Activated T-cell treated with anti-CD3 and anti-CD28 coated beads, Interleukin-2, amount 50 U/mL, for 1 hour (primary cell): ENCODE measurements at places on chromosomes 5 and 9.

GRCh38 chr5:42089705-42090104 is 164.6 kb downstream of the FBXO4 start:
- DNase-seq = no peak

DNA sequence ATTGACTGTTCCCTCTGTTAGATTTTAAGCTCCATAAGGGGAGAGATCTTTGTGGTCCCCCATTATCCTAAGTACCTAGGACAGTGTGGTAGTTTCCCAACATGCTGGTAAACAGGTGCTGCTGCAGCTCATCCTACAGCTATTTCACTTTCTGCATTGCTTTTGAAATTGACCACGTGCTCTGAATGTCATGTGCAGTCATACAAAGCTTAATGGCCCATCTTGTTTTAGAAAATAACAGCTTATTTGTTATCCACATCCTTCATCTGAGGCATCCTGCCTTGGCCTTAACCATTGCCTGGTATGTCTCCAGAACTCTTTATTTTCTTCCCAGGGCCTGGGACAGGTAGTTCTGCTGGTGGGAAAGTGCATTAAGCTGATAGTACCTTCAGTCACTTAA is 14.7 kb downstream of the PIK3R1 start:
- no peak for DNase-seq

DNA sequence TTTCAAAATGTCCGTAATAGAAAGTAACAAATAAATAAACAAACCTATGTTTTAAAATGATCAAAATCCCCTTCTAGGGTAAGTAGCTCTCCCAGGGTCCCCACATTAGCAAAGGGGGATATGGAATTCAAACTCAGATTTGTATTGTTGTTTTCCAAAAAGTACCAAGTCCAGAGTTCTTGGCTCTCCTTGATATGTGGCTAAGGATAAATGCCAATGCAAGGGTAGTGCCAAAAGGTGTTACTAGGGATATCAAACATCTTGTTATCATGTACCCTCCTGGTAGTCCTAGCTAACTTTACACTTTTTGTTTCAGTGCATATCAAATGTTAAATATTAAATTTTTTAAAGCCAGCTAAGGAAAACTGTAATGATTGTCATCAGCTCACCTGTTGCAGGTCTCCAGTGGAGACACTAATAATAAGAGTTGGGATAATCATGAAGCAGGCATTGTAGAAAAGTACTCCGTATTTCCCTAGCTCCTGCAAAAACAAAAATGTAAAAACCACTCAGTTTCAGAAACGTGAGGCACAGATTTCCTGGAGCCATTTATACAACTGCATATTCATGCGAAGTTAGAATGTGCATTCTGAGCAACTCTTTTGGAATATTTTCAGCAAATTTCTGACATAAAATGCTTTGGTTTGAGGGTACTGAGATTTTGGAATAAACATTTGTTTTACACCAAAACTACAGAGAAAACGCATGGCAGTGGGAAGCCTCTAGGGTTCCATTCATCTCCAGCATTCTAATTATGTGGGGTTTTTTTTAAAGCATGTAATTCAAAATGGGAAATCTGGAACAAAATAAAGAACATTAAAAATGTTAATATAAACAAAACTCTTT is 39.8 kb downstream of the SLC35D2 start:
- no peak for DNase-seq

DNA sequence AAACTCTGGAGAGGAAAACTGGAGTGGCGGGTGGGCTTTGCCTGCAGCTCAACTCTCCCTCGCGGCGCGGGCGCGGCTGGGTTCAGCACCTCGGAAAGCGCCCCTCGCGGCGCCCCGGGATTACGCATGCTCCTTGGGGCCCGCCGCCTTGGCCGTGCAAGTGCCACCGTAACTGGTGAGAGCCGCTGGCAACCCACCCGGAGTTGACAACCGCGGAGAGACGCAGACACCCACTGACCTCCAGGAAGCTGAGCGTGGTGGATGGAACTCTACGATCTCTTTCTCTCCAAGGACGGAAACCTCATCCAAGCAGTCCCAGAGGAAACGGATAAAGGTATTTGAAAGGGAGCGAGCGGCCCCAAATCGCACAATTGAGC is 194 bp upstream of the RXFP3 start:
- peak; percentile 29 for DNase-seq

DNA sequence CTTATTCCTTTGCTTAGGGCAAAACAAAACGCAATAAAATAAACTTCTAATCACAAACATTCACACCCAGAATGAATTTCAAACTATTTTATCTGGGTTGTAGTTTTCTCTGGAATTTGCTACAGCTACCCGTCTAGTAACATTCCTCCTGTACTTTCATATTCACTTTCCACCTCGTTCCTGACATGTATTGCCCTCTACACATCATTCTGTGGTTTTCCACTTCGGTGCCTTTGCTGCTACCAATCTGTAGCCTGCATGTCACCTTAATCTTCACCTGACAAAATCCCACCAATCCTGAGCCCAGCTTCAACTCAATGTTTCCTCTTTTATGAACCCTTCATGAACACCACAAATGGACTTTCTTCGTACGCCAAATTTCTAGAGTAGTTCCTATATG is 694.1 kb upstream of the C9orf72 start:
- no peak for DNase-seq

- no peak for DNase-seq
These were observed 8.6 kb upstream of the ZDHHC12 start for GRCh38 chr9:128732576-128732975.

GRCh38 chr9:121835587-121836365 is 184.3 kb downstream of the DAB2IP start:
- DNase-seq = no peak

GRCh38 chr5:164235300-164235891 is 730.0 kb downstream of the MAT2B start:
- no peak for DNase-seq

DNA sequence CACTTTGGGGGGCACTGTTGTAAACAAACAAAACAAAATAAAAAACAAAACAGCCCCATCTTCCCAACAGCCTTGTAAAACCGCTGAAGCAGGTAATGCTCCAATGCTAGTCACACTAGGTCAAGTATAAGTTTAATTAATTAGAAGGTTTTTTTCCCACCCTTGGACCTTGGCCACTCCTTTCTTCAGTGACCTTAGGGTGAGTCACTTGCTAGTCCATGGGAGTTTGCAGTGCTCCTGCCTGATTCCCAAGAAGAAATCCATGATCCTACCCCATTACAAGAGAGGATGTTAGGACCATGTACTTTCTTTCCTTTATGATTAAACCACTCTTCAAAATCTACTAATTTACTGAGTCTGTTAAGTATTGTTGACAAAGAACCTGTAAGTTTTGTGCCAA is 192.2 kb upstream of the CDKN2B start:
- no peak for DNase-seq

DNA sequence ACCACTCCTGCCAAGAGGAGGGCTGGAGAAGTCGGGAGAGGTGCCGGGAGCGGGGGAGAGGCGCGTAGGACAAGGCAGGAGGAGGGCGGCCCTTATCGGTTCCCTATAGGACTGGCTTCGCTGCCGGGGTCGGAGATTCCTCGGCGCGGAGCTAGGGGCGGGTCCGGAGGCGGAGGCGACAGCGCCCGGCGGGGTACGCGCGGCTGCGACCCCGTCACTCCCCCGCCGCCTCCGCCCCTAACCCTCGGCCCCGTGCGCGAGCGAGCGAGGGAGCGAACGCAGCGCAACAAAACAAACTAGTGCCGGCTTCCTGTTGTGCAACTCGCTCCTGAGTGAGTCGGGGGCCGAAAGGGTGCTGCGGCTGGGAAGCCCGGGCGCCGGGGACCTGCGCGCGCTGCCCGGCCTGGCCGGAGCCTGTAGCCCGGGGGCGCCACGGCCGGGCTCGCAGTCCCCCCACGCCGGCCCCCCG is 2.0 kb downstream of the GLIS3 start:
- DNase-seq = peak; percentile 64

DNA sequence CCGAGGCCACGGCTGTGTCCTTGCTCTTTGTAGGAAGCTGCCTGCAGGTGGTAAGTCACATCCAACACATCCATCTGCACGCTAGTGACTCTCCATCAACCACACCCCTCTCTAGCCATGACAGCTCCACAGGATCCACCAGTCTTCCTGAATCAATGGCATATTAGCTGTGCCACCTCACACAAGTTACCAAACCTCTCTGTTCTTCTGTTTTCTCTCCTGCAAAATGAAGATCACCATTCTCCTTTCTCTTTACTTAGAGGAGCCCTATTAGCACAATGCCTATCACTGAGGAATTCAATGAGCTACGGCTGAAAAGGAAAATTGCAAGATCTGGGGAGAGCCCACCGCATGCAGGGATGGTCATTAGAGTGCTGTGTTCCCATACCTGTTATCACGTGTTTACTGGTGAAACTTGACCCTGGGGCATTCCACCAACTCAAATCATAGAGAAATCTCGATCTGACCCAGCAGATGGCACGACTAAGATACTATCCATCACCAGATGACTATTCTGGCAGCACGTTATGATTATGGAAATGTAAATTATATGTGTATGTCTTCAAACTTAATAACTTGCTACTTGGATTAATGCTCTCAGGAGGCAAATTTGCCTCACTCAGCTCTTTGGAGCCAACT is 20.9 kb downstream of the WHRN start:
- DNase-seq = no peak

DNA sequence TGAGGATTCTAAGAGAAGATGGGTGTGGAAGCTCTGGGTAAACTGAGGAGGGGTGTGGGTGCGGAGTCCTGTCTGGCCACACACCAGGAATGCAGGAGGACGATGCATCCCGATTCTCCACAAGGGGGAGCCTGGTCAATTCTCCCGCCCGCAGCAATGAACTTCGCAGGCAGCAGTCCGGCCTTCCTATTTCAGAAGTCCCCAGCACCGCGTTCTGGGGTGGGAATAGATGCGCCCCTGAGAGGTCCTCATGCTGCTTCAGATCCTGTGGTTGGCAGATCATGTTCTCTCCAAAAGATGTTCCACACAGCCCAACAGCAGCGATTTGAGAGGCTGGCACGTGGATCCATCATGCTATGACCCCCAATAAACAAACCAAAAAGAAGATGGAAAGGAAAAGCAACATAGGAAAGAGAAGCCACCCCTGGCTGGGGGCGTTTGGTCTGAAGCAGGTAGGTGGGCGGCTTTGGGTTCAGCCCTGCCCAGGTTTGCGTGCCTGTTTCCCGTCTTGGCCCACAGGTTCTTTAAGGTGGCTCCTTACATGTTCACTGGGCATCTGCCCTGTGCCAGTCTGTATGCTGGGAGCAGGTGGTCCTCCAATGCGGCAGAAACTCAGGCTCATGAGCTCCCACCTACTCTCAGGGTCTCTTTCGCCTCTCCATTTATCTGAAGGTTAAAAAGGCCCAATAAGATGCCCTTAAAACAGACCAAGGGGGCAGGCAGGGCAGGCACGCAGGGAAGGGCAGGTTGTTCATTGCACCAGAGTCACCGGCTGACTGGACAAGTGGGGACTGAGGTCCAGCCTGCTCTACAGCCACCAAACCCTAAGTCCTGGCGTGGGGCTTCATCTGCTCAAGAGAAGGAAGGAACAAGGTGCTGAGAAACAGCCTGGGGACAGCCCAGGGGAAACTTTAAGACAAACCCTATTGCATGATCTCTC is 171.6 kb downstream of the PAX5 start:
- DNase-seq = no peak

GRCh38 chr5:65455064-65455463 is 26.7 kb downstream of the ADAMTS6 start:
- DNase-seq = no peak

DNA sequence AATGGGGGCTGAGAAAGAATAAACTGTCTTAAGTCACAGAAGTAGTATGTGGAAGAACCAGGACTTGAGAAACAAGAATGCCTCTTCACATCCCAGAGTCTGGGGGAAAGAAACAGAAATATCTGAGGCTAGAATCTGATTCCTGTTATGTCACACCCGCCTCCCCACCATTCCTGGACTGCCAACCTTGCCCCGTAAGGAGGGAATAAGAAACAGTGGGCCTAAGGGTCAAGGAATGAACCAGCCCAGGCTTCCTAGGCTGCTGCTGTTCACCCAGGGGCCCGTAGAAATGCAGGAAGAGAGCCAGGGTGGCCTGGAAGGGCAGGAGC is 4.3 kb downstream of the PCDH1 start:
- no peak for DNase-seq

DNA sequence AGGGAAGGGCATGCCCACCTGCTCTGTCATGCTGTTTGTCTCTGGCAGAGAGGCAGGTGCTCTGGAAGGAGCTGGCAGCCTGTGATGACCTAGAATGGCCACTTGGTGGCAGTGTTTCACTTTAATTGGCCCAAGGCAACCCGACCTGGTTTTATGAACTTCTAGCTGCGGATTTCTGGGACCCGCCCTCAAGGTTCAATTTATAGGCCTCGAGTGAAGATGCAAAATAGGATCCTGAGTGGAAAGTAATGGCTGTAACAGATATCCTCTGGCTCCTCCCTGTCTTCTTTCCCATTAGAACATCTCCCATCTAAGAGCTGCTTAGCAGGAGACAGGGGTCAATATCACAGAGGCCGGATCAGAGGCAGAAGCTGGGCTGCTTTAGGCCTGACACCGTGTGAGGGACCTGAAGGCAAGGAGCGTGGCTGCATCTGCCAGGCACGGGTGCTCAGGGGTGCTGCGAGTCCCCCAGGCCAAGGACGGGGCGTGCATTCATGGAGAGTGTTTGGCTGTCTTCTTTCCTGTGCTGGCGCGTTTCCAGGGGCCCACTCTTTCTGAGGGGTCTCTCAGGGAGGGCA is 56.7 kb upstream of the SLC28A3 start:
- DNase-seq = peak; percentile 59

DNA sequence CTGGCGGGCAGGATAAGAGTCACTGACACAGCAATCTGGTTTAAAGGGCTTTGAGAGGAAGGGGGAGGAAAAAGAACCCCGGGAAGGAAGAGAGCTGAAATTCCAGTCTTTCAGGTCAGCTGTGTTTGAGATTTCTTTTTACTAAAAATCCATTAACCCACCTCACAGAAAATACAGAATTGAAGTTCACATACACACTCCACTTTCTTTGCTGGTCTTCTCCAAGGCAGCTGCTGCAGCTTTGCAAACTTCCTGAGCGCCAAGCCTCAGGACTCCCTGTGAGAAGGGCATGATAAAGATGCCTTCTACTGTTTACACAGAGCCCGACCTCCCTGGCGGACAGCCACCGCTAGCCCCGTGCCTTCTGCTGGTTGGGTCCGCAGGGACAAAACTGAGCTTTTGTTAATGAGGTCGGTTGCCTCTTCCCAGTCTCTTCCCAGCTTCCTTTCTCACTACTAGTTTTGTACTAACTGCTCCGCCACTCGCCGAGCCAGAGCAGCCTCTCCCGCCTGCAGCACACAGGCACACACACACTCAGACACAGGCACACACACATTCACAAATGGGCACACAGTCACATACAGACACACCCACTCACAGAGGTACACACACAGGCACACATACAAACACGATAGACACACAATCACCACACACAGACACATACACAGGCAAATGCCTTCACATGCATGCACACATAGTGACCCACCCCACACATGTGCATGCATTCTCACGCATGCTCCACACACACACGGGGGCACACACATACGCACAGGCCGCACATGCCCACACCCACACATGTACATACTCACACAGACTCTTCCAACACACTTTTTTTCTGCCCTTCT is at the start of gene FREM1:
TSS of gene FREM1 (minus strand) at position 468 of the 845 bp plus-strand sequence. CDS start 41,451 bp downstream, outside the sequence.
- DNase-seq = no peak

- no peak for DNase-seq
These were observed 379.4 kb downstream of the GADD45G start for GRCh38 chr9:89984214-89984613.

GRCh38 chr5:159002171-159002570 is 97.5 kb downstream of the EBF1 start:
- no peak for DNase-seq

- DNase-seq = no peak
These were observed 31.3 kb downstream of the ISOC1 start for GRCh38 chr5:129125819-129126218.
